ENCODE measurements at places on chromosomes 4 and X.

DNA sequence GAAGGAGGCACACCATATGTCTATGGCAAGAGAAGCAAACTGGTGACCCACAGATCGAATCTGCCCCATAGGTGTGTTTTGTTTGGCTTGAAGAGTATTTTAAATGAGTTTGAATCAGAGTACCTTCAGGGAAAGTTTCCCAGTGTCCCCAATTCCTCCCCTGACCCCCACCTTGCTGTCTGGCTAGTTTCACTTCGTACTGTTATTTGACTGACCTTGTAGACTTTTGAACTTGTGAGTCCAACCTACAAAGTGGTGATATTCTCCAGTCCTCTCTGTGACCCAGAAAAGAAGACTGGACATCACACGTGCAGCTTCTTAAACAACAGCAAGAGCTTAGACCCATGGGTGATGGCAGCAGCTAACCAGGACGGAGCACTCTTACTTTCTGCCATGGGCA, 39.4 kb downstream of the PHKA2 start:
- DNase-seq: no peak

- no peak for DNase-seq
These were observed 61.3 kb upstream of the UNC5C start for GRCh38 chr4:95610061-95610569.

- DNase-seq: no peak
These were observed 204.3 kb downstream of the TRAM1L1 start for GRCh38 chr4:116881077-116881476.

DNA sequence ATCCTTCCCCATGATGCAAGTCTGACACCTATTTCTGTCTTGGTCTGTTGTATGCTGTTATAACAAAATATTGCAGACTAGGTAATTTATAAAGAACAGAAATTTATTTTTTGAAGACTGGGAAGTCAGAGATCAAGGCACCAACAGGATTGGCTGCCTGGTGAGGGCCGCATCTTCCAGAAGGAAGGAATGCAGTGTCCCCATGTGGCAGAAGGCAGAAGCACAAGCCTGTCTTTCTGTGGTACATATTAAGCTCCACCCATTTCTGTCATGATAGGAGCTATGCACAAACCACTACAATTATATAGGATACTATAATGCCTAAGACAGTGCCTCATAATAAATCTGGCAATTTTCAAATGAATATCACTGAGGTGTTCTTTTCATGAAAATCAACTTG, 502.3 kb upstream of the DIAPH2 start:
- peak; percentile 2 for DNase-seq

- no peak for DNase-seq
These were observed 73.2 kb upstream of the MXD4 start for GRCh38 chr4:2334826-2335728.

- DNase-seq: no peak
These were observed 118.4 kb upstream of the GPM6A start for GRCh38 chr4:175930471-175930870.

DNA sequence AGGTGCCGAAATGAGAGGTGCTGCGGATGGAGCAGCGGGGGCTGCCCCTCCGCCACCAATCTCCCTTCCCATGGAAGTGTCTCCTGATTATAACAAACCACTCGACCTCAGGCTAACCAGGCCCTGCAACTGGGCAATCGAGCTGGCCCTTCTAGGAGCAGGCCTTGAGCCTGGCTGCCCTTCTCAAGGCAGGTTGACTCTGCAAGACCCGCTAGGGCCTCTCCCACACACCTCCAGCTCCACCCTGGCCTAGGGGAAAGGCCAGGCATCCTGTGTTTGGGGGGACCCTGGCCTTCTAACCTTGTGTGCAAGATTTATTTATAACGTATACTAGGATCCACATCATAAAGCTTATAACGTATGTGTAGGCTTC, 3.7 kb upstream of the BCOR start:
- DNase-seq: no peak

- no peak for DNase-seq
These were observed 293.1 kb downstream of the SMARCA1 start for GRCh38 chrX:129230168-129230567.

GRCh38 chrX:42097486-42097885, 174.1 kb upstream of the CASK start:
- no peak for DNase-seq

DNA sequence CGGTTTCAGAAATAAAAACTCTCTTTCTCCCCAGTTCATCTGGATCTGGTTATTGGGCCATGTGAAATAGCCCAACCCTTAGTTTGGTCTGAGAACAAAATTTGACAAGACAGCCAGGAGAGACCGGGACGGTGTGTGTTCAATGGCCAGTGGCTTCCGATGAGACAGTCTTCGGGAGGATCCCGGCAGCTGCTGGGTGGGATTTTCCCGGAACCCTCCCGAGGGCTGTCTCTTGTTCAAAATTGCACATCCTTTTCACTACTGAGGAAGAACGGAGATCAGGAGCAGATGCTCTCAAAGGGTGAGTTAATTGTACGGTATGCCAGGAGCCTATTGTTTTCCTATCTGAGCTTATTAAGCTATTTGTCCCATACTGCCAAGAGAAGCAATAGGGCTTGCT, 166.5 kb downstream of the PRR32 start:
- no peak for DNase-seq

DNA sequence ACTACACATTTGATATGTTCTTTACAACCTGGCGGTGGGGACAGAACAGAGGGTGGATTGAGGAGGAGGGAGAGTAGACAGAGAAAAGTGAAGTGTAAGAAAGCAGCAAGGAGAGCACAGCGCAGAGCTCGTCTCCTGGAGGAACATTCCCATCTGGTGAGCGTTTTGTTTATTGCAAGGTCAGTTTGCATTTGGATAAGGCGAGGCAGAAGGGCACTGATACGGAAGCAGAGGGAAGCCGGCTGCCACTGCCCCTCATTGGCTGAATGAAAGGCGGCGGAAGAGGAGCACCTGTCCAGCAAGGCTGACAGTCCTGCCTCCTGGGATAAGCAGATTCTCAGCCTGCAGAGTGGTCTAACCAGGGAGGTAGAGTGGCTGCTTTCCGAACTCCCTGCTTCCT, 83.2 kb downstream of the GPR143 start:
- DNase-seq: no peak

DNA sequence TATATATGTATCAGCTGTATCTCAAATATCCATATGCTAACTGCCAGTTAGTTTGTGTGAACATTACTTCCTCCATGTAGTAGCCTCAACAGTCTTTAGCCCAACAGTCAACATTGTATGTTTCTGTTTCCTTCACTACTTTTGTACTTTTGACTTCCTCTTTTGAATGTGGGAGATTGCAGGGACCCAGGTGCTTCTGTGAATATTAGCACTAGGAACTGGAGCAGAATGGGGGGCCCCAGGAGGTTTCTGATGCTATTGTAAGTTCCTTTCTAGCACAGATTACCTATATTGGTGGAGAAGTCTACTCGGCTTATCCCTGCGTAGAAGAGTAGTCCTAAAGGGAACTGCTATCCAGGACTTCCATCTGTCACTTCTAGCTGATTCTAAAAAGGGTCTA, 2.3 kb downstream of the PLAC8 start:
- no peak for DNase-seq

DNA sequence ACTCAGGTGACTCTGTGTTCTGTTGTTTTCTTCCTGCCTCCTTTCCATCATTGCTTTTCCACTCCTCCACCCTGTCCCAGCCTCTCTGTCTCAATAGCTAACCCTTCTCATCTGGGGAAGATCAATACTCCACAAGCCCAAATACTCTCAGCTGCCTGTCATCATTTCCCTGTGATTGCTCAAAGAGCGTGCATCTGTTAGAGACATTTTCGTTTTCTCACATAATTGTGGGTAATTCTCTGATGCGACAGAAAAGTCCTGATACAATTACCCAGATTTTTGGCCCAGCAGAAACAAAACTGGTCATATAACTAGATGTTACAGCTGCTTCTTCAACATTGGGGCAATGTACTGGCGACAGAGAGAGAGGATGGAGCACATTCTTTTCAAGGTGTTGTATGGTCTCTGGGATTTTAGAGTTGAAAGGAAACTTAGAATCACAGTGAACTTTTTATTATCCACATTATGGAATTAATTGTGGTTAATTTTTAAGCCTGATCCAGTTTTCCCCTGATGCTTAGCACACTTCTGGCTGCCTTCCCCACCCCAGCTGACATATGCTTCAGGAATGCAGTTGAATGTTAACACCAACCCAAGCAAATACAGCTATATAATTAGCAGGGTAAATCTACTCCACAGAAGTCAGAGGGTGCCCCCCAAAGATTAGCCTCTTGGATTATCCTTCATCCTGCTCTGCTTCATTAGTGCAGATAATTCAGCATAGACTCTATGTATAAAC, 171.4 kb upstream of the ANXA3 start:
- DNase-seq: peak; percentile 59

GRCh38 chr4:124203613-124204238, 508.8 kb downstream of the ANKRD50 start:
- peak; percentile 85 for DNase-seq

DNA sequence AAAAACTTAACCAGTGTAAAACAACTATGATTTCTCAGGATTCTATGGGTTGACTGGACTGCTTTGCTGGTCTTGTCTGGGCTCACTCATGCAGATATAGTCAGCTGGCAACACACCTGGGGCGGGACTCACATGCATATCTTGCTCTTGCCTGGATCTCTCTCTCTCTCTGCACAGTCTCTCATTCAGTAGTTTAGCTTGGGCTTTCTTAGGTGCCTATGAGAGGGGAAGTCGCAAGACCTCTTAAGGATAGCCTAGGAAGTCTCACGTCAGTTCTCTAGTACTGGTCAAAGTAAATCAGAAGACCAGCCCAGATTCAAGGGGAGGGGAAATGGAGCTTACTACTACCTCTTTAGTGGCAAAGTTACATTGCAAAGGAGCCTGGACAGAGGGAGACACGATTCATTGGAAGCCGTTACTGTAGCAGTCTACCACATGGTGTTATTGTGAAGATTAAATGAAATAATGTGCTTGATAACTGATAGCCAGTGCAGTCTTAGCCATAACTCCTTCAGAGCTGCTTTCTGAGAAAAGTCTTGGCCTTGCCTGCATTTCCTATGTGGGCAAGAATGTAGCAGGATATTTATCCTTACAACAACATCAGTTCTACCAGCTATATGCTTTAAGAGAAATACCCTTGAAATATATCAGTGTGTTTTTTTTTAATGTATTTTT, 2.1 kb downstream of the COPS4 start:
- no peak for DNase-seq

- peak; percentile 72 for DNase-seq
These were observed 89.7 kb upstream of the CBR4 start for GRCh38 chr4:169099771-169100180.

- DNase-seq: peak; percentile 45
These were observed 69.8 kb upstream of the FAT4 start for GRCh38 chr4:125244848-125245450.

GRCh38 chrX:70960730-70961129, 29.8 kb upstream of the SLC7A3 start:
- DNase-seq: no peak

DNA sequence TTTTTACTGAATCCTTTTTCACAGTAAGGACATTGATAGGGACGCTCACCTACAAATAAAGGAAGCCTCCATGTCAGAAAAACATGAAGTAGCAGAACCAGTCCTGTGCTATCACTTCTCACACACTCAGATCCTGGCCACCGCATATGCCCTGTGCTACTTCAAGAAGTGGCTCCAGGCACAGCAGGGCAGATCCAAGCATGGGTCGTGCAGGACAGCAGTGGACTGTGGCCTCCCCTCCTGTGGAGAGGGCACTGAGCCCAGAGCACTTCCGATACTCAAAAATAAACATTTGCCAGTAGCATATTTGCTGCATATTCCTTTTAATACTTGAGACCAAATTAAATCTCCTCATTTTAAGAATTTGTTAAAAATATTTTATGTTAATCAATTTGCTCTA, 167.9 kb downstream of the PRDM5 start:
- DNase-seq: no peak

DNA sequence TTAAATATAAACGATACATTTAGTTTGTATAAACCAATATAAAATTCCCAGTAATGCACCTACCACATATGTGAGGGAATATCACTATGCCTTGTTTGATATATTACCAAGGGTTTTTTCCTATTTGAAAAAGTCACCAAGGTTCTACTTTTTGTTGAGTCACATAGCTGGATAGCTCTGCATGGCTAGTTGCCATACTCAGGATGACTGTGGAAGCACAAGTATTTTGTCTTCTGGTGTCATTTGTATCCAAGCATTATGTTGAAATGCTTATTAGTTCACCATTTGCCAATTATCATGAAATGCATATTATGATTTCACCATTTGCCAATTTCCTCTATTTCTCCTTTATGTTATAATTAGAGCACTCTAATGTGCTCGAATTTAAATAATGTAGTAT, 162.7 kb upstream of the TTC29 start:
- DNase-seq: no peak

DNA sequence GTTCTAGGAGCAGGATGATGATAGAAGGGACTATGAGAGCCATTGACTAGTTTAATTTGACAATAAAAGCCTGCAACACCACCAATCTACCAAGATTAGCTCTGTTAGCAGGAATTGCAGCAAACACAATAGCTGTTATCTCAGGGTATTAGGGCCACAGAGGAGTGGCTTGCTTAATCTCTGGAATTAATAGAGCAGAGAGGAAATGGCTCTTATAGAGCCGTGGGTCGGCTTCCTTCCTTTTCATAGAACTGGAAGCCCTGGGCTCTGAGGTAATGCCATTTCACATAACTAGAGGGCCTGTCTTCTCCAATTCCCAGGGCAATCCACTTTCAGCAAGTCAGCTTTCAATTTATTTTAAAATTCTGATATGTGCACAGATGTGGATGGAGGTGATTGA, 83.0 kb downstream of the MAMLD1 start:
- DNase-seq: no peak

DNA sequence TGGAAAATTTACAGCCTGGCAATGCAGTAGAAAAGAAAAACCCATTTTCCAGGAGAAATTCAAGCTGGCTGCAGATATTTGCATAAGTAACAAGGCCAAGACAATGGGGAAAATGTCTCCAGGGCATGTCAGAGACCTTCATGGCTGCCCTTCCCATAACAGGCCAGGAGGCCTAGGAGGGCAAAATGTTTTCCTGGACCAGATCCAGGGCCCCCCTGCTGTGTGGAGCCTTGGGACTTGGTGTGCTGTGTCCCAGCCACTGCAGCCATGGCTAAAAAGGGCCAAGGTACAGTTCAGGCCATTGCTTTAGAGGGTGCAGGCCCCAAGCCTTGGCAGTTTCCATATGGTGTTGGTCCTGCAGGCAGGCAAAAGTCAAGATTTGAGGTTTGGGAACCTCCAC, 29.8 kb downstream of the SOX3 start:
- DNase-seq: no peak

GRCh38 chr4:90103991-90104390, 23.2 kb upstream of the CCSER1 start:
- no peak for DNase-seq

GRCh38 chr4:141713771-141714445, 77.5 kb downstream of the IL15 start:
- peak; percentile 78 for DNase-seq

GRCh38 chrX:1727531-1728027, 112.7 kb downstream of the ASMT start:
- peak; percentile 54 for DNase-seq

DNA sequence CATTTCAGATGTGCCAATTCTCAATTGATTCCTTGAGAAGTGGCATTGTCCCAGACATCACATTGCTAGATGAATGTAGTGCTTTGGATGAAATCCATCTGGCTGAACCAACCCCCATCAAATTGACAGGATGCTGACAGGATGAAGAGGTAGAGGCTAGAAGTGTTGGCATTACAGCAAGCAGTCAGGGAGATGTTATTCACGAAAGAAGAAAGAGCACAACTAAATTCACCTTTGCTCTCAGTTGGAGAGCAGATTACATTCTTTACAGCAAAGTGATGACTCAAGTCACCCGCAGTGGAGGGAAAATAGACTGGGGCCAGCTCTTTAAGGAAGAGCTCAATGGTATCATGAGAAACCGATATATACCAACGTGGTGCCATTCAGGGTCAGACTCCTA, 259.6 kb downstream of the C4orf33 start:
- peak; percentile 62 for DNase-seq

All from fibroblast of upper back skin (primary cell).